ENCODE measurements at places on chromosomes 12 and 14.

DNA sequence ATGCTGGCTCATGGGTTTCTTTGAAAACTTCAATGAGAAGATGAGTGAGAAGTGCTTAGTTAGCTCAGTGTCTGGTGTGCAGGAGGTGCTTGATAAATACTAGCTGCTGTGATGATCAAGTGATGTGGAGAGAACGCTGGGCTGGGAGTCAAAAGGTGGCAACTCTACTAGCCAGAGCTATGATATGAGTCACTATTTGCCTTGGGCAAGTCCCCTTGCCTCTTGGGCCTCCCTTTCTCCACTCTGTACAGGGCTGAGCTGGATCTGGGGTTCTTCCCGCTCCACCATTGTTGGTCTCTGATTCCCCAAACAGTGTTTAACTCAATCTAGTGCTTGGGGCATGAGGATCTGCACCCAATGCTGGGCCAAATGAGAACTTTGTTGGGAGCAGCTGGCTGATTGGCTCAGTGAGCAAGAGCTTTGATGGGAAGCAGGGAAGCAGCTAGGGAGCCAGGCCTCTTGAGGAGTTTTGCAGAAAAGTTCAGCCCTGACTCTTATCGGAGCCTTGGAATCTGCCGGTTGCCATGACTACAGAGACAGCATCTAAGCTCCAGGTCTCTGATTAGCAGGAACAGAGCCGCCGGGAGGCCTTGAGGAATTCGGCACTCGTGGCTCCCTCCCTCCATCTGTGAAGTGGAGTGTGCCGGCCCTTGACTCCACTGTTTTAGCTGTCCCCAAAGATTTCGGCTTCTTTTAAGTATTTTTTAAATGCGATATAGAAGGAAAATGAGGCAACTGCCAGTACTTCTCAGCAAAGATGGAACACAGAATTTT is 82.1 kb upstream of the HSPB8 start:
- DNase-seq, result no peak

DNA sequence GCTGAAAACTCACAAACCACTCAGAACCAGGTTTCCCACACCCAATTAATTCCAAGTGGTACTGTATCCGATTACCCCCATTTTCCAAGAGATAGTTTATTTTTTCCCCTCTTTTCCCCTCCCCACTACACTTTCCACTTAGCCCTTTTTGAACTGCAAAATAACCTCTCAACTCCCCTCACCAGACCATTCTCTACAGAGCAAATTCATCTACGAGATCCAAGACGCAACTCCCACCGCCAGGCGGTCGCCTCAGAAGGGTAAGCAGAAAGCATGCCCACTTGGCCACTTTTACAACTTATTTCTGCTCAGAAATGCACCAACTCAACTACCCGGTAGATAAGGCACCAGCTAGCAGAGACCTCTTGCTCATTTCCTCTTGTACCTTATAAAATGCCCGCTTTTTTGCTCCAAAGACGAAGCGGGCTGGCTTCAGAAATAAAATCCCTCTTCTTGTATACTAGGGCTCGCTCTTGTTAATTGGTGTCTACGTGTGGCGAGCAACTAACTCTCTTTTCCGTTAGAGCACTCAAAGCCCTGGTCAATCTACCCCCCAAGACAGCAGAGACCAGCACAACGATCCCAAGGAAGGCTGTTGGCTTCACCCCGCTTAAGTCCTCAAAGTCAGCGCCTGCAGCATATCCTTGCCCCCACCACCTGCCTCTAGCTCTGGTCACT is 910 bp upstream of the SRP54 start:
- DNase-seq, result peak; percentile 33

- peak; percentile 79 for DNase-seq
Measured at GRCh38 chr14:96275177-96276112, 19.4 kb downstream of the BDKRB1 start.

DNA sequence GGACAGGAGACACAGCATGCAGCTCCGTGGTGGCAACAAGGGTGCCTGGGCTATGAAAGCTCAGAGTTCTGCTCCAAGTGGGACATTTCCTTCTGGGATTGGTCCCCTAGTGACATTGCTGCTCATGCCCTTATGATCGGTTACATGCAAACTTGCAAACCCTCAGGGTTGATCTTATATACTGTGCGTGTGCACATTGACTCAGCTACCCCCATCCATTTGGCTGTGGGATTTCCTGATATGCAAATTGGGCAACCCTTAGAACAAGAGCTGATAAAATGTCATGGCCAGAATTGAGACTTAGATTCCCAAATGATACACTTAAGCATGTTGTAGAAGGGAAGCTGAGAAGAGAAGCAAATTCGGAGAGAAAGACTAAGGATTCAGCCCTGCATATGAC is 72.8 kb upstream of the BDKRB2 start:
- no peak for DNase-seq

GRCh38 chr12:473863-474577 is 14.3 kb downstream of the B4GALNT3 start:
- no peak for DNase-seq

- DNase-seq, result peak; percentile 80
Measured at GRCh38 chr14:77059276-77059915, 30.9 kb upstream of the IRF2BPL start.

GRCh38 chr12:122166422-122167349 is 7.3 kb downstream of the IL31 start:
- DNase-seq, result no peak

DNA sequence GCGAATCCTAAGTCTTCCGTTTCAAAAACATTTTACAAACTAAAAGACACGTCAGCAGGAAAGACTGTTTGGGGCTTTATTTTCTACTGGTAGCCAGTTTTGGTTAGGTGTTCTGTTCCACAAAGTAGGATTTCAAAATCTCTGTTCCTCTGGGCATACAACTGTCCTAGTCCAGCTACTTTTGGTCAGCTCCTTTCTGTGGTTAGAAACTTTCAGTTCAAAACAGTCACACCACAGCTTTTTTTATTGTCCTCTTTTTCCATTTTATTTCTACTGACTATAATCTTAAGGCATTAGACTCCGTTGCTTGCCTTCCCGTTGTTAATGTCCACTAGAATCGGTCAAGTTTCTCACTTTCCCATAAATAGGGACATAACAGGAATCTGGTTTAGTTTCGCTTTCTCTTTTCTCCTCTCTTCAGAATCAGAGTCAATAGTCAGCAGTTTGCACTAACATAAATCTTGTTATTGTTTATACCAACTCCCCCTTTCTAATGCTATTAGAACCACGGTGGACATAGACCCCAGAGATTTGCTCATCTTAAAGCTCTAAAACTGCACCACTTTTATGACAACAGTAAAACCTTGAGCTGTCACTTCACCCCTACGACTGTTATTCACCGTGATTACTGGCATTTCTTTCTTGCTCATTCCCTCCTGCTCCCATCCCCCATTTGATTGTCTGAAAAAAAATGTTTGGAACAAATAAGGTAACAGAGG is 41.5 kb upstream of the NPAS3 start:
- DNase-seq, result no peak

DNA sequence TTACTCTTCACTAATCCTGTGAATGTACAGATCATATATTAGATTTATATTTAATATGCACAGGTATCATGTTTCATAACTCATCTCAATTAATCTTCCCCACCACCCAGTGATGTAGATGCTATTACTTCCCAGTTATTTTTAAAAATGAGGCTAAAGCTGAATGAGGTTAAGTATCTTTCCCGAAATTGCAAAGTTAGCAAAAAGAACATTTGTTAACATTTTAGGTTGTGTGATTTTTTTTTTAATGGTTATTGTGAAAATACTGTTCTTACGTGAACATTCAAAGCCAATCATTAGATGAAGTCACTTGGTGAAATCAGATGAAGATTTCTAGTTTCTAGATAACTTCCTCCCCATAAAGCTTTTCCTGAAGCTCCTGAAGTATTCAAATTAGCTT is 186.9 kb upstream of the PLEKHA5 start:
- DNase-seq, result no peak

DNA sequence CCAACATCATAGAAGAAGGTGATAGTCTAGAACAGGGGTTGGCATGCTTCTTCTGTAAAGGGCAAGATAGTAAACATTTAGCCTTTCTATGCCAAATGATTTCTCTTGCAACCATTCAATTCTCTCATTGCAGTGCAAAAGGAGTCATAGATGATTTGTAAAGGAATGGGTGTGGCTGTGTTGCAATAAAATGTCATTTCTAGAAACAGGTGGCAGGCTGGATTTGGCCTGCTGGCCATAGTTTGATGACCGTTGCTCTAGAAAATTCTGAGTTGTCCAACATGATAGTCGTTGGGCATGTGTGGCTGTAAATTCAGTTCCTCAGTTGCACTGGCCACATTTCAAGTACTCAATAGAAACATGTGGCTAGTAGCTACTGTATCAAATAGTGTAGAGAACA is 21.7 kb downstream of the SMCO2 start:
- no peak for DNase-seq

GRCh38 chr12:27422697-27423096 is 23.8 kb upstream of the SMCO2 start:
- DNase-seq, result no peak

GRCh38 chr12:68089101-68089500 is 70.4 kb downstream of the IFNG start:
- no peak for DNase-seq

DNA sequence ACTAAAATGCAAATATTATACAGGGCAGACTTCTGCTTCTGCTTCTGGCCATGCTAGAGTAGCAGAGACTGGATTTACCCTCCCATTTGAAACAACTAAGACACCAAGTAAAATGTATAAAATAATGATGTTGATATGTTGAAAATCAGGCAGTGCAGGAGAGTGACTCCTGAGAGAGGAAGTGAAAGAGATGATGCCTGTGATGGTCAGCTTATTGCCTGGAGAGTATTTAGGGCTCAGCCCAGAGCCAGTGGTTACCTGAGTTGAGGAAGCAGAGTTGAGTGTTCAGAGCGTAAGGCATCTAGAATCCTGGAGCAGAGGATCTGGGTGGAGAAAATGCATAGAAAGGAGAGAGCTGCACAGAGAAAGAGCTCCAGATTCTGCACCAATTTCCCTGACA is 131.8 kb upstream of the C14orf180 start:
- no peak for DNase-seq

GRCh38 chr14:96573473-96574100 is 71.4 kb downstream of the PAPOLA start:
- DNase-seq, result no peak

DNA sequence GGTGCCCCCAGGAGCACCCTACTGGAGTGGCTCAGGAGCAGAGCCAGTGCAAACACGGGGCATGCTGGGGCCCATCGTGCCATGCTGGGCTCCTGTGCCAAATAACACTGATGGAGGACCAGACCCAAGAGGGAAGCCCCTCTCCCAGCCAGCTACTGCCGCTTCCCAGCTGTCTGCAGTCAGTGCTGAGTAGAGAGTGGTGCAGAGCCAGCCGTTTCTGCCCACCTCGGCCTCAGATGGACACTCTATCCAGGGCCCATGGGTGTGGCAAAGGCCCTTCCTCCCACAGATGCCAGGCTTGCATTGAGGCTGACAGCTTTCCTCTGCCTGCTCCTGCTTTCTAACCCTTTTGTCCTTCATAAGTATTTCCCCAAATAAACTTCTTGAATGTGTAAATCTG is 13.2 kb downstream of the CLBA1 start:
- no peak for DNase-seq

- DNase-seq, result no peak
Measured at GRCh38 chr12:13105781-13106180, 2.3 kb upstream of the GSG1 start.

DNA sequence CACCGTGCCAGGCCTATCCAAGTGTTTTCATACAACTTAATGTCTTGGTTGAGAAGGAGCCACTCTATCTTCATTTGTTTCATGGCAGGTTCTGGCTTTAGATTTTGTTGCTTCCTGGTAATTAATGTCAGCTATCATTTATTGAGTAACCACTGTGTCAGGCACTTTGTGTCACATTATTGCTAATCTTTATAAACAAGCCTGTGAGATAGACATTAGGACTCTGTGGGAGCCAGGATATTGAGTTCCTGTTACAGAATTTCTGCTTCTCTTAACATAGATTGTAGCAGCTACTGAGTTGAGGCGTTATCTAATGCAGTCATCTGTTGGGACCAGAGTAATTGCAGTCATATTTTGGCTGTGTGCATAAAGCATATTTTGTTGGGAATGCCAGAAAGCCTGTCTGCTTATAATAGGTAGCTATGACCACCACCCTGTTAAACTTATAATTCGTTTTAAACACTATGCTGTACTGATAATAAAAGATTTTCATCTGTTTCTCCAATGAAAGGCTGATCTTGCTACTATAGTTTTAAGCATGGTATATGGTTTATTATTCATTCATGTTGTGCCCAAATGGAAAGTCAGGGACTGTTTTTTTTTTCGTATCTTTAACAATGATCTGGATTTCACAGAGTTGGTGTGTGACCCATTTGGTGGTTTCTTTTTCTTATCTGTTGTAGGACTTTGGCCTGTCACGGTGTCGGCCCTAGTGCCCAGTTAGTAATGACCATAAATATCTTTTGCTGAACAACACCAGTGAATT is 432.6 kb downstream of the PCNX1 start:
- DNase-seq, result no peak

- no peak for DNase-seq
Measured at GRCh38 chr12:25825446-25825845, 133.0 kb upstream of the RASSF8 start.

- no peak for DNase-seq
Measured at GRCh38 chr12:88717188-88717587, 136.9 kb upstream of the KITLG start.

DNA sequence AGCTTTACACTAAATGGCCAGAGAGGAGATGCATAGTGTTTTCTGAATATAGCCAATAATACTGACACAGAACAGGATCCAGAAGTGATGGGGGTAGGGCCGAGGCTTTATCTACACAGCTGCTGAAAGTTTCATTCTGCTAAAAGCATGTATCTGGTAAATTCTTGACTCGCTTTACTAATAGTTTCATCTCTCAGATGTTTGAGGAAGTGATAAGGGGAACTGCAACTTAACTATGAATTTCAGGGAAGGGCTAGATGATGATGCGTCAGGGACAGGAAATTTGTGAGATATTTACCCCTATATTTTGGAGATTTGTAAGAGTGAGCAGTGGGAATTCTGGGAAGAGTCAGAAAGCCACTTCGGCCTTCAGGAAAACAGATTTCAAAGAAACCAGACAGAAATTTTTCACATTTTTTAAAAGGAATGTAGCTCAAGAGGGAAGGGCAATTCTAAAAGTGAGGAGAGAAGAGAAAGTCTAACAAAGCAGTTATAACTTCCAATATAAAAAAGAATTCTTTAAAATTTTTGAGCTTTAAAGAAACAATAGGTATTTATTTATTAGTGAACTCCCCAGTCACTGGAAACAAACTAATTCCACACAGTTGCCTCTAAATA is 243.1 kb downstream of the BCAT1 start:
- DNase-seq, result no peak

DNA sequence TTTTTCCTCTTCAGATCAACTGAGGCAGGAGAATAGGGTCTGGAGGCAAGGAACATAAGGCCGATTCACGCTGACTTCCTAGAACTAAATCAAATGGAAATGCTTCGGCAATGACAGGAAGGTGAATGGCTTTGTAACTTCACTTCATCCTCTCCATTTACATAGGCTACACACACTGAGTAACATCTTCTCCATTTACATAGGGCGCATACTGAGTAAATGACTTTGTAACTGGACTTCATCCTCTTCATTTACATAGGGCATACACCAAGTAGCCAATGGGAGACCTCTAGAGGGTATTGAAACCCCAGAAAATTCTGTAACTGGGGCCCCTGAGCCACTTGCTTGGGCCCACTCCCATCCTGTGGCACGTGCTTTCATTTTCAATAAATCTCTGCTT is 71.0 kb upstream of the CPSF6 start:
- DNase-seq, result no peak
